ENCODE measurements at places on chromosomes 11 and 22.
A peak's percentile ranks its signal among the peaks of the same experiment; 100 is the strongest.

- DNase-seq: no peak
These were observed 4.3 kb upstream of the PLXNB2 start for GRCh38 chr22:50311606-50312351.

DNA sequence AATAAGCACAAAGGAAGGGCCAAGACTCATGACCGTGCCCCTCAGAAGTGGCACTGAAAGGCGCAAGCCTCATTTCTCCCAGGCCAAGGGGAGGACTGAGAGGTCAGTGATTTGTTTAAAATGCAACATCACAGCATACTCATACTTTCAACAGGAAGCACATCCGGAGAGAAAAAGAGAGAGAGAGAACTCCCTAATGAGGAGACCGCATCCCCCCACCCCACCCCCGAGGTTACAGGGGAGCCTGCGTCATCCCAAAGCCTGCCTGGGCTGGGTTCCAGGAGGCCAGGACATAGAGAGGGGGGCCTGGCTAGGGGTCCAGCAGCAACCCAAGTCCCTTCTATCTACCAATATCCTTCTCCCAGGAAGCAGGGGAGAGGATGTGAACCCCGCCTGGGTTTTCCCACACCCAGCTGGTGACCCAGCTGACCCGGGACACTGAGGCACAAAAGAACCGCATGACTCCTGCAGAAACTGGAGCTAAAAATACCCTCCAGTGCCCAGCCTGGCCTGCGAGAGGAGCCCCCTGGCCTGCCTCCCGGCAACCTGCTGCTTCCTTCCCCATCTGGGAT is 3.8 kb downstream of the CSNK1E start:
- DNase-seq: no peak

DNA sequence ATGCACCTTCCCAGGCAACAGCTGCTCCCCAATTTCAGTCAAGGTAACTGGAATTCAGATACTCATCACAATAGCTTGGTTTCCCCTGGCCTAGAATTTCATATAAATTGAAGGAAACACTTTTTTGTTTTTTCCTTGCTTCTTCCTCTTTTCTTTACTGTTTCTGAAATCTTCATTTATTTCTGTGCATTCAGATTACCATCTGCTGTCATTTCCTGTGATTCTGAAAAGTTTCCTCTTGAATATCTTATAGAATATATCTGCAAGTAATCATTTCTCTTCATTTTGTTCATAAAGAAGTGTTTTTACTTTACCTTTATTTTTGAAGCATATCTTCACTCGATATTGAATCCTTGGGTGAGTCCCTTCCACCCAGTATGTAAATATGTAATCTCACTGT is 85.3 kb downstream of the GAB4 start:
- no peak for DNase-seq

- no peak for DNase-seq
These were observed 65.2 kb downstream of the DSCAML1 start for GRCh38 chr11:117731722-117732290.

GRCh38 chr11:35563484-35564244 is 38.2 kb upstream of the PAMR1 start:
- DNase-seq: no peak

DNA sequence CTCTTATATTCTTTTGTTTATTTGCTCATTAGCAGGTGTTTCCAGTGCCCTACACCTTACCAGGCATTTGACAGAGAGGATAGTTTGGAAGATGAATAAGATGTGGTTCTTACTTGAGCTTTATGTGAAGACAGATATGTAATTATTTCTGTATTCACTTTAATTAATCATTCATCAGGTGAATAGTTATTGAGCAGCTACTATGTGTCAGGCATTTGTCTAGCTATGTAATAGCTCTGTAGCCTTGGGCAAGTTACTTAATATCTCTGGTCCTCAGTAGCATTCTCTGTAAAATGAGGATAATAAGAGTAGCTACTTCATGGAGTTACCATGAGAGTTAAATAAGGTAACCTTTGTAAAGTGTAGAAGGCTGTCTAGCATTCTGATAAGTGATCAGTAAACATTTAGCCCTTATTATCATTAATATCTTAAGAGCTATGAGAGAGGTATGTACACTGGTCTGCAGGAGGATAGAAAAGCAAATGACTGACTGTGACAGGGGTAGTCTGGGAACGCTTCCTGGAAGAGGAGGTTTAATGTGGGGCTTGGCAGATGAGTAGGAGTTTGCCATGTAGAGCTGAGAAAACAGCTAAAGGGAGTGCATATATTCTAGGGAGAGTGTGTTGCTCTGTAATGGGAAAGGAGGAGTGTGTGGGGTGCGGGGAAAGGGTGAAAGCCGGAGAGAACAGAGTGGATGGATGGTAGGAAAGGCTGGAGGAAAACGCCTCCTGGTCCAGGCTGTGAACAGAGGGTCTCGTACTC is 56.1 kb downstream of the MICAL2 start:
- DNase-seq: no peak

DNA sequence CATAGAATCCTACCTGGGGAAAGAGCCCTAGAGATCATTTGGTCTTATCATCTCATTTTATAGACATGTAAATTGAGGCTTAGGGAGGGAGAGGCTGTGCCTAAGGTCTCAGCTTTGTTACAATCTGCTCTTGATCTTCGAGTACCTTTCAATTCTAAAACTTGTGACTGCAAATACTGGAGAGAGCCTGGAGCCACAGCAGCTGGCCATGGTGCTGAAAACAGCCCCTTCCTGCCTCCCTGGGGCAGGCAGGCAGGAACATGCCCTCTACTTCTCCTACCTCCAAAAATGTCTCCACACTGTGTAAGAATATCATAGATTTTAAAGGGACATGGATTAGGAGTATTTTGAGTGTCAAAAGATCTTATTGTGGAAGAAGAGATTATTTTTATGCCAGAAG is 52.2 kb downstream of the C22orf42 start:
- no peak for DNase-seq

- no peak for DNase-seq
These were observed 248.1 kb downstream of the DLG2 start for GRCh38 chr11:85379066-85379465.

GRCh38 chr22:22196018-22196533 is 48.5 kb upstream of the VPREB1 start:
- no peak for DNase-seq

- DNase-seq: no peak
These were observed 275.0 kb downstream of the FAM76B start for GRCh38 chr11:95514416-95515110.

DNA sequence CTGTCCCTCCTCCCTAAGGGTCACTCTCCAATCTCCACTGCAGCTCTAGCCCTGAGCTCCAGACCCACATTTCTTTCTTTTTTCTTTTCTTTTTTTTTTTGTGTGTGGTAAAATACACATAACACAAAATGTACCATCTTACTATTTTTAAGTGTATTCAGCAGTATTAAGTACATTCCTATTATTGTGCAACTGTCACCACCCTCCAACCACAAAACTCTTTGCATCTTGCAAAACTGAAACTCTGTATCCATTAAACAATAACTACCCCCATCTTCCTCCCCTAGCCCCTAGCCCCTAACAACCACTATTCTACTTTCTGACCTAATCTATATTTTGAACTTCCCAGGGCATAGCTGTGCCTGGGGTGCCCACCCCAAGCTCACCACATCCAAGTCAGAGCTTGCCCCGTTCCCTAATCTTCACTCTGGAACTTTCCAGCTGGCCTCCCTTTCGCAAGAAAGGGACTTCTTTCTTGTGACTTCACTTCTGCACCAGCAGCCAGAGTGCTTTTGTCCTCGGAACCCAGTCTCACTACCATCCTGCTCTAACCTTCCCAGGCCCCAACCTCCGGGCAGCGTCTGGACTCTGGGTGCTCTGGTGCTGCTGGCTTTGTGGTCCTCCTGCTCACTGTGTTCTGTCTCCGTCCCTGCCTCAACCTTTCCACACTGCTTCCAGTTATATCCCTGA is 30.7 kb downstream of the PARVG start:
- no peak for DNase-seq

DNA sequence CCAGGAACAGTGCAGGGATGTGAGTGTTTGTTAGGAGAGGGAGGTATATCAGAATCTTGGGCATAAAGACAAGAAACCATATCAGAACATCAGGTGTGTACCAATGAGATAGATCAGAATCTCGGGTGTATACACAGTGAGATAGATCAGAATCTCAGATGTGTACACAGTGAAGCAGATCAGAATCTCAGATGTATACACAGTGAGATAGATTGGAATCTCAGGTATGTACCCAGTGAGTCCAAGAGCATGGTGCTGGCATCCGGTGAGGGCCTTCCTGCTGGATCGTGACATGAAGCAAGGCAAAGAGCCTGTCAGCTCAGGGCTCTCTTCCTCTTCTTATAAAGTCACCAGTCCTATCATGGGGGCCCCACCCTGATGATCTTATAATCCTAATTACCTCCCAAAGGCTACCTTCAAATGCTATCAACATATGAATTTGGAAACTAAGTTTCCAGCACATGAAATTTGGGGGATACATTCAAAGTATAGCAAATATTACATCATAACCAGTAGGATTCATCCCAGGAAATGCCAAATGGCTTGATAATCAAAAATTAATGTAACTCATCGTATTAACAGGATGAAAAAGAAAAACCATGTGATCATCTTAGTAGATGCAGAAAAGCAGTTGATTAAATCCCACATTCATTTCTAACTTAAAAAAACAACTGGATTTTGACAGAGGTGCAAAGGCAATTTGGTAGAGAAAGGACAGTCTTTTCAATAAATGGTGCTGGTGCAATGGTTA is 28.6 kb downstream of the PPARA start:
- DNase-seq: no peak

DNA sequence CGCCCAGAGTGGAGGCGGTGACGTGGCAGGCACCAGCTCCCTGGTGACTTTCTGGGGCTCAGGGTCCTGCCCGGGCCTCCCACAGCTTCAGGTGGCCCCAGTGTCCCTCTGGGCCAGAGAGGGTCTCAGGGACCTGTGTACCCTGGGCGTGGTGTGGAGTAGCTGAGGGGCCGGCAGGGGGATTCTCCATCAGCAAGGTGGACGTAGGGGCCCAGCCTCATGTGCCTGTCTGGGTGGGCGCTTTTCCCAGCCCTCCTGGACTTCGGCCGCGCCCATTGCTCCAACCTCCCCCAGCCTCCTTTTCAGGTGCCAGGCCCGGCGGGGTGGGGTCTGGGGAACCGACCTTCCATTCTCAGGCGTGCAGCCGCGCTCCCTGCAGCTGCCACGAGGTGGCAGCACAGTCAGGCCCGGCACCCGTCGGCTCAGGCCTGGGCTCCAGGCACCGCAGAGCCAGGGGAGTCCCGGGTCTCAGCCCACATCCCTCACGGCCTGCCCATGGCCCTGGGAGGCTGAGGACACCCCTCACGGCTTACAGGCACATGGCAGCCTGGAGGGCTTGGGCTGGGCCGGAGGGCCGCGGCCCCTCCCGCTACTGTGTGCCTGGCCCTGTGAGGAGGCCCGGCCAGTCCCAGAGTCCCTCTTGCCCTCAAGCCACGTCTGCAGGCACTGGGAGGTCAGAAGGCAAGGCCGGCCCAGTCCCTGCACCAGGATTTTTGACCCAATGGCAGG is 19.9 kb upstream of the MUC5B start:
- peak; percentile 37 for DNase-seq

GRCh38 chr22:47654922-47655491 is 892.6 kb downstream of the TBC1D22A start:
- no peak for DNase-seq

DNA sequence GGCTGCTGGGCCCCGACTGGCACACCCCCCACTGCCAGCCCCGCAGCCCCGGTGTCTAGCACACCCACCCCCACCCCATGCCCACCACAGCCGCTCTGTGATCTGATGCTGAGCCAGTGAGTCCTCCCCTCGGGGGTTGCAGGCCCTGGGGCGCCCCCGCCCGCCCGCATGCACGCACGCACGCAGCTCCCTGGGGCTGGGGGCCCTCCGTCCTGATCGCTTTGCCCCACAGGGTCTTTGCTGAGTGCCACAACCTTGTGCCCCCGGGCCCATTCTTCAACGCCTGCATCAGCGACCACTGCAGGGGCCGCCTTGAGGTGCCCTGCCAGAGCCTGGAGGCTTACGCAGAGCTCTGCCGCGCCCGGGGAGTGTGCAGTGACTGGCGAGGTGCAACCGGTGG is 32.3 kb downstream of the MUC5B start:
- no peak for DNase-seq

DNA sequence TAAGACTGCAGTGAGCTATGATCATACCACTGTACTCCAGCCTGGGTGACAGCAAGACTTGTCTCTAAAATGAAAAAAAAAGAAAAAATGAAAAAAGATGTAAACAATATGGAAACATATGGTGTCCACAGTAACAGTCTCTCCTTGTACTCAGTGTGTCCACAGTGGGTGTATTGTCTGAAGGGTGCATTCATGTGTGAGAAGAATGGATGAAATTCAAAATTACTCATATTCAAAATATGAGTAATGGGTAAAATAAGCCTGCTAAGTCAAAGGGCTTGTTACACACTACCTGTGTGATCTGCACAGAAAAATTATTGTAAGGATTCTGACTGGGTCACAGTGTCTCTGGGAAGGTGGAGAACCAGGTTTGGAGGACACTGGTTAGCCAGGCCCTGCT is 26.9 kb downstream of the PPFIA1 start:
- DNase-seq: no peak

DNA sequence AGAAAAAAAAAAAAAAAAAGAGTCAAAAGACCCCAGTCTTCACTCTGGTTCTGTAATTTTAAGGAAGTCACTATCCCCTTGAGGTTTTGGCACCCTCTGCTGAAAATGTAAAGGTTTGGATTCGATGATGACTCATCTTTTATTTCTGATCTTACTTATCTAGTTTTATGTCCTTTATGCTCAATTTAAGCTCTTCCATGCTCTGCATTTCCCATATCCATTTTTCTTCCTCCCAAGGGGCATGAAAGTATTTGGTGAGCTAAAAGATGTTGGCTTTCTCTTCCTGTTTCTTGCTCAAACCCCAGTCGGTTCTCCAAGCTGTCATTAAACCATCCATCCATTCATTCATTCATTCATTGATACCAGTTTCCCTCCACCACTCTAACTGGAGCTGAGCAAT is 61.0 kb upstream of the CDON start:
- no peak for DNase-seq

GRCh38 chr11:122202951-122203456 is 87.0 kb upstream of the BLID start:
- DNase-seq: no peak

- DNase-seq: no peak
These were observed 11.9 kb upstream of the MRGPRX2 start for GRCh38 chr11:19072464-19072863.

GRCh38 chr11:132315696-132316095 is 945.3 kb downstream of the NTM start:
- DNase-seq: no peak

- no peak for DNase-seq
These were observed 5.0 kb upstream of the MCM5 start for GRCh38 chr22:35394810-35395563.

GRCh38 chr11:86415026-86415425 is 40.3 kb downstream of the CCDC81 start:
- no peak for DNase-seq

DNA sequence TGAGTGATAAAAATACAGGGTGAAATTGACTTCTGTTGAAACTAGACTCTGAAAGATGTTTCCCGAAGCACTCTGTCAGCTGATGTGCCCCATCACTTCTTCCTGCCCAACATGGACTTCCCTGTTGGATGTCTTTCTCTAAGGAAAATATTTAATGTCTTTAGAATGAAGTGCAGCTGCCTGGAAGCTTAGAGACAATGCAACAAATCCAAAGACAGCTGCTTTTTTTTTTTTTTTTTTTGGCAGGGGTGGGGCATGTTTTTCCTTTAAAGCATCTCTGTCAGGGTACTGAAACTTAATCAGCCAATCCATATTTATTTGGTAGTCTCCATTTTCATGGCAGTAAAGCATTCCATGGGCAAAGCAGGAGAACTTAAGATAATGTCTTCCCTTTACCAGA is 5.9 kb downstream of the JAM3 start:
- no peak for DNase-seq

Data from hematopoietic multipotent progenitor cell treated with erythropoietin and hydrocortisone succinate and interleukin-3 and kit ligand, for 17 days (in vitro differentiated cells).